ENCODE measurements at places on chromosomes 2 and 18.

DNA sequence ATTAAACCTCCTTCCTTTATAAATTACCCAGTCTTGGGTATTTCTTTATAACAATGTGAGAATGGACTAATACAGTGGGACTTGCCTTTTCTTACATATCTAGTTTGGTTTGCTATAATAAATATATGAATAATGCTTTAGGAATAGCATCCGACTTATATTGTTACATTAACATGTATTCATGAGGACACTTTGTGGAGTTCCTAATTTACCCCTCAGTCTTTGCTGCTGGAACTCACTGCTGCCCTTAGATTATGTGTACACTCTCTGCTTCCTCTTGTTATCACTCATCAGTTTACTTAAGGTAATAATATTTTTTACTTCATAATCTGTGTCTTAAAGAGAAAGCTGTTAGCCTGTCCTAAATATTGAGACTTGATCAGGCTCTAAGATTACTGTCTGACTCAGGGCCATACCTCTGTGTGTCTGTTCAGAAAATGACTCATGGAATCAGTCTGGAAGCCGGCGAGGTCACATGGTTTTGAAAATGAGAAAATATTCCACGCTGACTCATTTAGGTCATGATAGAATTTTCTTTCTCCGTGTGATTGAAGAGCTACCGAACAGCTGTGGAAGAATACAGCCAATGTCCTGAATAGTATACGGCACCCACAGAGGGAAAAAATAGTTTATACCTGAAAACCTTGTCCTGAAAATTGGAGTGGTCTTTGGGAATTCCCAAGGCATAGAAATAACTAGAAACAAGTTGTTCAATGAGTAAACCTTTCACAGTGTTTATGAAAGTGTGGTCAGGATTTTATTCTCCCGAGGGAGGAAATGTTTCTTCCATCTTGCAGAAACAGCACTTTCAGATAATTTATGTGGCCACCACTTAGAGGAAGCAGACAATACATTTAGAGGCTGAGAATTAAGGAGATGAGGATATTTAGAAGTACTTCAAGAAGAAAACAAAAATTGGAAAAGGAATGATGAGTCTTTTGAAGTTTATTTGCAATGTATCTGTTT, 156.4 kb downstream of the DSEL start:
- DNase-seq = peak; percentile 94

DNA sequence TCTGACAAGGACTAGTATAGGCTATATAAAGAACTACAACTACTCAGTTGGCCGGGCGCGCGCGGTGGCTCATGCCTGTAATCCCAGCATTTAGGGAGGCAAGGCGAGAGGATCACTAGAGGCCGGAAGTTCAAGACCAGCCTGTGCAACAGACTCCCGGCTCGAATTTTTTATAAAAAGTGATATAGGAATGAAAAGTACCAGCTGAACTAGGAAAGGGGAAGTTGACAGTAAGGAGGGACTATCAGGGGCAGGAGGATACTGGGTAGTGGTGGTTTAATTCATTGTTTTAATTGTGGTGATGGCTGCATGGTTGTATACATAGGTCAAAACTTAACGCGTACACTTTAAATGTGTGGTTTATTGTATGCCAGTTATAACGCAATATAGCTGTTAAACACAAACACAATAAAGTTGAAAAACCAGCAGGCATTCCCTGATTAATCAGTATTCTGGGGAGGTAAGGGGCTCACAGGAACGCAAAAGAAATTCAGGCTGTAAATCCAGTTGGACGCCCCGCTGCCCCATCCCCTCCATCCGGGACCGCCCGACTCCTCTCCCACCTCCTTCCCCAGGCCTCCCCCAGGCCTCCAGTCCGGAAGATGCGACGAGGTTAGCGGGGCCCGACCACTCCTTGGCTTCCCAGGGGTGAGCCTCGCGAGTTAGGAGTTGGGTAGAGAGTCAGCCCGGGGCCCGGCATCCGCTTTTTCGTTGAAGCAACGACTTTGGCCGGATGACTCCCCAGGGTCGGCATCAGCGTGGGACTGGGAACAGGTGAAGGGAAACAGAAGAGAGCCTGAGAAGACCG, 746 bp upstream of the POLR1B start:
- peak; percentile 62 for DNase-seq

- peak; percentile 43 for DNase-seq
Observed at GRCh38 chr2:70043252-70043875, 43.9 kb upstream of the PCBP1 start.

GRCh38 chr2:21559351-21559750, 435.6 kb downstream of the TDRD15 start:
- no peak for DNase-seq

GRCh38 chr2:202186641-202187202, 51.7 kb downstream of the SUMO1 start:
- DNase-seq = no peak

DNA sequence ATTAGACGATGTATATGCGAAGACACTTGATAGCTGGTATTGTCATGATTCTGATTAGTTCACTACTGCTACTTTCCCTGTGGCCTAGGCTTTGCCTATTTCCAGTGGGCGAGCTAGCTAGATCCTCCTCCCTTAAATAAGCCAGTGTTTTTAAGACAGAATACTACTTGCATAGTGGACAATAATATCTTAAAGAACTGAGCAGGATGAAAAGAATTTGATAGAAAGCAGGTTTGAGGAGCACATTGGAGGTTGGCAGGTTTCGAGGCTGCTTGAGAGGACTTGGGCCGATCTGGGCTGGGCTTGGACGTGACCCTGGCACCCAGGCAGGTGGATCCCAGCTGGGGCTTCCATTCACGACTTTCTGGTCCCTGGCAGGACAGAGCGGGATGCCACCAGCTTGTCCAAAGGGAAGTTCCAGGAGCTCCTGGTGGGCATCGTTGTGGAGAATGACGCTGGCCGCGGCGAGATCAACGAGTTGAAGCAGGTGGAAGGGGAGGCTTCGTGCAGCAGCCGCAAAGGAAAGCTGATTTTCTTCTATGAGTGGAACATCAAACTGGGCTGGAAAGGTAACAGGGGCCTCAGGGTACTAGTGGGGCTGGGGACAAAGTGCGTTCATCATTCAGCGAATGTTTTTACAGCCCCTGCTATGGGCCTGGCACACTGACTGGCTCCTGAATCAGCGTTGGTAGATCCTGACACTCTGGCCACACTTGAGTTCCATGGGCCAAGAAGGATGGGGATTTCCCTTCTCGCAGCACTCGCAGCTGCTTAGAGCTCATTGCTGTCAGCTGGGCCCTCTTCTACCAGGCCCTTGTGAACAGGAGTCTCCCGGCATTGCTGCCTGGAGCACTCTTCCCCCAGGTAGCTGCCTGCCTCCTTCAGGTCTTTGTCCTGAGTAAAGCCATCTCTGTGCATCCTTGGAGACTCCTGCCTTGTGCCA, 16.9 kb downstream of the C2orf74 start:
- no peak for DNase-seq

- DNase-seq = no peak
Observed at GRCh38 chr2:240974771-240975572, 23.4 kb upstream of the SNED1 start.

GRCh38 chr18:63286926-63287325, 32.6 kb downstream of the BCL2 start:
- DNase-seq = no peak

GRCh38 chr2:98334439-98335078, 11.7 kb upstream of the CNGA3 start:
- DNase-seq = no peak

GRCh38 chr2:1678609-1679008, 65.7 kb downstream of the PXDN start:
- no peak for DNase-seq

GRCh38 chr2:26507088-26507487, 29.2 kb upstream of the OTOF start:
- no peak for DNase-seq

GRCh38 chr2:160465002-160465401, 28.6 kb downstream of the RBMS1 start:
- no peak for DNase-seq

DNA sequence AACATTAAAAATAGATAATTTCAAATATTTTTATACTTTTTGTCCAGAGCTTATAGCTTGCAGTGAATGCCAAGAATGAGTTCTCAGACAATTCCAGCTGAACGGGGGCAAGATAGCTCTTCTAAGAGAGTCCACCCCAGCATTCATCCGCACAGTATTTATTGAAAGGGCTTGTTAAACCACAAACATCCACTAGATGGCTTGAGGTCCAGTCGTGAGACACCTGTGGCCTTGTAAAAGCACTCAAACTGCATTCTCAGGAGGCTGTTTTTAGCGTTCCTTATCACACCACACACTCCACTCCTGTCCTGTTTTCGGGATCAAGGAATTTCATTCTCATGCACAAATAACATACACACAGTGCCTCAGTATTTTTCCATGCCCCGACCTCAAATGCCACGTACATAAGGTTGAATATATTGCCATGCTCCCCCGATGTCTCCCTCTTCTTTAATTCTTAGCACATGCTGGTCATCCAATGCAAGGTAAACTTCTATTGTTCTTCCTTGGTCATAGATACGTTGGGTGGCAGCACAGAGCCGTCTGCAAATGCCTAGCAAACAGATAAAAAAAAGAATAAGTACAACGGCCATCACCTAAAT, 47.4 kb downstream of the DNAJC10 start:
- peak; percentile 43 for DNase-seq
